ENCODE measurements at places on chromosomes 16 and 17.

- no peak for DNase-seq
These were observed 15.3 kb downstream of the CMTM3 start for GRCh38 chr16:66619534-66620428.

DNA sequence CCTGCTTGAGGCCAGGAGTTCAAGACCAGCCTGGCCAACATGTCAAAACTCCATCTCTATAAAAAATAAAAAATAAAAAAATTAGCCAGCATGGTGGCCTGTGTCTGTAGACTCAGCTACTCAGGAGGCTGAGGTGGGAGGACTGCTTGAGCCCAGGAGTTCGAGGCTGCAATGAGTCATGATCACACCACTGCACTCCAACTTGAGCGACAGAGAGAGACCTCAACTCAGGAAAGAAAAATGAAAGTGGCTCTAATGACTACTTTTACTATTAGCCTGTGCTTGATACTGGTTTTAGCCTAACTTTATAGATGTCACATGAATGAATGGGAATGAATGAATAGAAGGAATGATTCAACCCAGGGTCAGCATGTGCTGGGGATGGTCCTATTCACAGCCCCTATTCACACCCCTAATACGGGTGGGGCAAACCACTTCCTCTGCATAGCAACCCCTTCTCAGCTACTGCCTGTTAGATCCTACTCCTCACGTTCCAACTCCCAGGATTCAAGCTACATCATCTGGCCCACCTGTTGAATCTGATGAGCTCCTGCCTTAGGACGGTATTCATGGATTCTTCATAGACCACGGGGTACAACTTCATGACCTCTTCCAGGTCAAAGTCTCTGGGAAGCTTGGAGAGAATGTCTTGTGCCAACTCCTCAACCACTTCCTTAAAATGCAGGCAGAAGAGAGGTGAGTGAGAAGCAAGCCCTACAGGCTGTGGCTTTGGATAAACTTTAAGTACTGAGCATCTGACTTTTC, 40.5 kb downstream of the LYRM1 start:
- no peak for DNase-seq

- no peak for DNase-seq
These were observed 14.3 kb downstream of the GDPD1 start for GRCh38 chr17:59234631-59235030.

DNA sequence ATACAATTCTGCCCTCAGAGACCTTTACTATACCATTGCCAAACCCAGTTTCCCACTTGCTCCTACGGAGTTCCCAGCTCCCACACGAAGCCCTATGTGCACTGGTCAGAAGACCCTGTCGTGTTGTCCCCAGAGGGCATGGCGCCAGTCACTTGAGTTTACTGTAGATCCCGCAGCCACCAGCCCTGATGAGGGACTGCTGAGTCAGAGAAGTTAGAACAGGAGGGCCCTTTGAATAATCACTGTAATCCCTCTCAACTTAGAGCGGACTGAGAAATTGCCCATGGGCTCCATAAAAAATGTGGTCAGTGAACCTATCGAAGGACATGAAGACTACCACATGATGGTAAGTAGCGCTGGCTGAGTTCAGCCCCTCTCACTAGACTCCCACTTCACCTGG, 9.2 kb downstream of the UBFD1 start:
- DNase-seq, result no peak

DNA sequence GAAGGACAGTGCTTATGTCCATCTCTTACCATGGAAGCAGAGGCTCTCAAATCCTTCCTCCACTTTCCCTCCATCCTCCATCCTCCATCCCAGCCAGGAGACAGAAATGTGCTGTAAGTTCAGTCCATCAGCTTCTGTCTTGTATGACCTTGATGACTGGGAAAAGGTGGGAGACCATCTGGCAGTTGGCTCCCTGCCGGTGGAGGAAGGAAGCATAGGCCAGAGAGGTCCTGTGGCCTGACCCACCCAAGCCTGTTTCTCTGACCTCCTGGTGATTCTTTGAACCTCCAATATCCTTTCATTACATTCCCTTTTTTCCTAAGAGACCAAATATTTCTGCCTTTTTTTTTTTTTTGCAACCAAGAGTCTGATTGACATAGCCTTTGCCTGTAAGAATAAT, 215.3 kb downstream of the ABCC12 start:
- DNase-seq, result no peak

DNA sequence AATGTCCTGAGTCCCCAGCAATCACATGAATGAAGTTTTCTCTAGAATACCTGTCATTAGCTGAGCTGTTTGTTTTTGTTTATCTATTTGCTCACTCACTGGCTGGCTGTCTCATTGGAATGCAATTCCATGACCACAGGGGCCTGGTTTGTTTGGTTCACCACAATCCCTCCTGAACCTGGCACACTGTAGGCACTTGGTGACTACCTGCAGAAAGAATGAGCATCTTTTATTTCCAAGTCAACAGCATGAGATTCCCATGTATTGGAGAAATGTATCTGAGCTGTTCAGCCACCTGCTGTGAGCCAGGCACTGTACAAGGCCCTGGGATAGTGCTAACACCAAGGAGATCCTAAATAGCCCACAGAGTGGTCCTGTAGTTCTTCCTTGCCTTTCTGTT, 345.1 kb downstream of the XYLT1 start:
- DNase-seq, result no peak

GRCh38 chr16:53886482-53887378, 182.8 kb downstream of the FTO start:
- DNase-seq, result no peak

All from ACHN (cell line).